ENCODE measurements at places on chromosomes 12 and 14.

DNA sequence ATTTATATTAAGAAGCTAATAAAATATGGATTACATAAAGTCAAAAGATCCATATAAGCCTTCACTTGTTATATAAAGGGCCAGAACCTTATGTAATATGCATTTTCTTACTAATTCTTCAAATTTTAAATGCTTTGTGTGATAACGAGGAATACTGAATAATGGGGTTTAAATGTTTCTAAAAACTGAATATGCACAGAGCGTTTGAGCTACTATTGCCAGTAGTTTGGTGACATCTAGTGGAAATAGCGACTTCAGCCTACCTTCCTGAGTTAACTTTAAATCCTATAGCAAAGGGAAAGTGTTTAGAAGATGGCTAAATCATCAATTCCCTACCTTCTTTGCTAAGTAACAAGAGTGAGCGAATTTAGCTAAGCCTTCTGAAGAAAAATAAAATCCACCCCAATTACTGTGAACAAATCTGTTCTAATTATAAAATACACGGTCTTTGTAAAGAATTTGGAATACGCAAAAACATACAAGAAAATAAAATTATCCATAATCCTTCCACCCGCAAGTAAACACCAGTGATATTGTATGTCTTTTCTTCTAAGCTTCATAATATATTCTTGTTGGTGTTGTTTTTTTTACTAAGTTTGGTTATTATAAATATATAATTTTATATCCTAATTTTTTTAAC lies 115.5 kb upstream of the G2E3 start:
- no peak for DNase-seq

- DNase-seq, result no peak
Measured at GRCh38 chr12:40435251-40435650, 210.5 kb downstream of the LRRK2 start.

GRCh38 chr14:61468063-61468825 lies 146.9 kb downstream of the PRKCH start:
- no peak for DNase-seq

- DNase-seq, result no peak
Measured at GRCh38 chr14:104344818-104345620, 206.6 kb downstream of the KIF26A start.

DNA sequence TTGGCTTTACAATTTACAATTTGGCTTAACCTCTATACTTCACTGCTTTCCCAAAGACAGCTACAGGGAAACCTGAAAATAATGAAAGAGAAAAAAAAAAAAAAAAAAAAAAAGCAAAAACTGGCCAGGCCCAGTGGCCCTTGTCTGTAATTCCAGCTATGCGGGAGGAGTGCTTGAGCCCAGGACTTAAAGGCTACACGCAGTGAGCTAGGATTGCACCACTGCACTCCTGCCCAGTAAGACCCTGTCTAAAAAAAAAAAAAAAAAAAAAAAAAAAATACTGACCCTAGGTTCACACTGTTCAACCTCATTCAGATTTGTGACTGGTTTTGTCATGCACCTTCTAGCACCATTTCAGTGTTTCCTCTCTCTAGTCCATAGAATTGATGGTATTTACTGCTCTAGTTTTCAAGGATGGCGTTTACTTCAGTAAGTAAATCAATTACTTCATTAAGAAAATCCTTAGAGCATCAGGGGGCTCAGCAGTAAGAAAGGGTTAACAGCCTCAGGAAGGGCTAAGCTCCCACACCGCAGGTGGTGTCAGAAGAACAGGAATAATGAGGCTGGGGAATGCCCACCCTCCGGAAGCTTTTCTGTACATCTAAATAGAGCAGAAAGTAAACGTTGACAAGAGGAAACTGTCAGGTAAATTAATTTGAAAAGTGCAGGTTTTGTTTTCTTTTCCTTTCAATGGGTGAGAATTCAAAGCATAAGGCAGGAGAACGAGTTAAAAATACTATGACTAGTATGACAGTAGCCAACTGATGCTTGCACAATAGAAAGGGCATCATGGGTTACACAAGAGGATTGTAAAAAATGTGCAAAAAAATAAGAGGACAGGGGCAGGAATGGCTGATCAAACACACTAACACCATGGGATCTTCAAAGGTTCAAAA lies 115.0 kb upstream of the MDM1 start:
- DNase-seq, result no peak

DNA sequence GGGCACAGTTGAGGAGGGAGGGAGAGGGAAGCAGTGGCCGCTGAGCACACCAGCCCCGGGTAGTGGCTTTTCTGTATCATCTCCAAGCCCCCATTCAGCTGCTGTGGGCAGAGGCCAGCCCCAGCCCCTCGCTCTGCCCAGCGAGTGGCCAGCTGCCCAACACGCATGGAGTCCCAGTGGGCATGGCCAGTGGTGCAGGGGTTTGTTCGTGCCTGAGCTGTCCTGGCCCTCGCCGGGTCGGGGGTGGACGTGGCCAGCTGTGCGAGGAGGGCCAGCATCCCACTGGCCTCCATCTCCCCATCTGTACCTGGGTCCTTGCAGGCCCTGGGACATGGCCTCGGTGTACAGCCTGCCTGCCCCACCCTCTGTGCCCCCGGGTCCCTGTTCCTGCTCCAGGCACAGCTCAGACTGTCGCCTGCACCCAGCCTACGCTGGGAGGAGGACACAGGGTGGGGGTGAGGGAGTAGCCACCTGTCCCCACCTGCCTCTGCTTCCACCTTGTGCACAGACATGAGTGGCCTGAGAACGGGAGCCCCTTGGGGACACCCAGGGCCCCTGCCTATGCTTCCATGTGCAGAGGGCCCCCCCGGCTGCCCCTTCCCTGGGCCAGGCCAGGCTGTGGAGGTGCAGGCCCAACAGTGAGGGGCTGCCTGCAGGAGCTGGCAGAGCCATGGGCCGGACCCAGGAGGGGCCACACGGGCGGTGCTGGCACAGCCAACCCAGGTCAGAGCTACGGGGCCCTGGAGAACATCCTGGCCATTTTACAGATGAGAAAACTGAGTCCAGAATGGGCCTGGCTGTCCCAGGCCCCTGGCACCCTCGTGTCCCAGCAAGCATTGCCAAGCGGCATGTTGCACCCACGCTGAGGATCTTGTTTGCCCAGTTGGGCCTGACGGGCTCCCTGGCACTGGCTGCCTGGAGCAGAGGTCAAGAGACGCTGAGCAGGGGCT lies 4.3 kb downstream of the INF2 start:
- DNase-seq, result no peak

DNA sequence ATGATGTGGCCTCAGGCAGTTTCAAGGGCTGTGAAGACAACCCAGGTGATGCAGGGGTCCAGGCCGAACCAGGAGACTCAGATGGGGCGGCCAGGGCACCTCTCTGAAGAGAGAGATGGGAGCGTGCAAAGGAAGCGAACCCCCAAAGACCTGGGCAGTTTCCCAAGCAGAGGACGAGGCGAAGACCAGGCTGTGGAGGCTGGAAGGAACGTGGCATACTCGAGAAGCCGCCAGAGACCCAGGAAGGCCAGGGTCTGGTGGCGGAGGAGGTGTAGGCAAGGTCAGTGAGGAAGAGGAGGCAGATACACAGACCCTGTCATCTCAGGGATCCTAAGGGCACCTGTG lies 24.7 kb downstream of the LTBP2 start:
- DNase-seq, result no peak

GRCh38 chr12:131378861-131379665 lies 331.8 kb upstream of the SFSWAP start:
- no peak for DNase-seq

DNA sequence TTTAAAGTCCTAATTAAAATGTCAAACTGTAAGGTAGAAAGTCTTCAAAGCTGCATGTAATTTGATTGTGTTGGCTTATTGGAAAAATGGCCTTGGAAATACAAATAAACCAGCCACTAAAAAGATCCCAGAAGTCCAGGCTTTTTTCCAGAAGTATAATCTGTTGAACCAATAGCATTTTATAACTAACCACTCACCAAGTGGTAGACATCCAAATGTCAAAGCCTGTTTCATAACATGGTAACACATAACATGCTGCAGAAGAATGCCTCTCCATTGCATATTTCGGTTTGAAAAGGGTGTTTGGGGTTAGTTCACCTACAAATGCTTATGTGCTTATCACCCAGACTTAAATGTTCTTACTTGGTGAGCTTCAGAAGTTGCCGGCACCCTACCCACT lies 183.7 kb upstream of the DIO2 start:
- no peak for DNase-seq

DNA sequence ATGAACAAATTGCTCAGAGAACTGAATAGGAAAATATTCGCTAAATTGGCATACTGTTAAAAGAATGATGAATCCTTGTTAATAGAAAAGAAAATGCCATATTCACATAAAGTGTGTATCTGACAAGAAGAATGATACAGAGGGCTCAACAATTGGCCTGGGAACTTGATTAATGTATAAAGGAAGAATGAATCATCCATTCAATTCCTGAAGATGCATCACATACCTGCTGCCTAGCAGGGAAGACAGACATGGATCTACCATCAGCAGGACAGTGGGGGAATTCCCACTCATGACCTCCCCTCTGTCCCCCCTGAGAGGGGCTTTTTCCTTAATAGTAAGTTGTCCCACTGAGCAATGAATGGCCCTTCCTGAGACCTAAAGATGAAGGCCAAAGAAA lies 13.5 kb downstream of the PTPN21 start:
- DNase-seq, result no peak

GRCh38 chr14:102893452-102893851 lies 29.0 kb upstream of the AMN start:
- no peak for DNase-seq

DNA sequence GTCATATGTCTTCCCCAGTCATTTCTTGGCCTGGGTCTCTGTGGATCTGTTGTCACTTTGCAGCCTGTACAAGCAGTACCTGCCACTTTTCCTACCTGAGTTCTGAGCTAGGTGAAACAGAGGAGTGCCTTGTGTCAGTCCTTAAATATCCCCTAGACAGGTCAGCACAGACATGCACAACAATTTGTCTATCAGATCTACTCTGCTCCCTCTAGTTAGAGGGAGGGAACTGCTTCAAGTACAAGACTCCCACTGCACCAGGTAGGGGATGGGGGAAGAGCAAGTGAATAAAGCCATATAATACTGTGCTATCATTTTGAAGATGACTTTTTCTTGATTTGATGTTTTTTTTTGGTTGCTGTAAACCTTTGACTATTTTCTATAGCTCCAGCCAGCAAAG lies 39.4 kb downstream of the MIPOL1 start:
- no peak for DNase-seq

DNA sequence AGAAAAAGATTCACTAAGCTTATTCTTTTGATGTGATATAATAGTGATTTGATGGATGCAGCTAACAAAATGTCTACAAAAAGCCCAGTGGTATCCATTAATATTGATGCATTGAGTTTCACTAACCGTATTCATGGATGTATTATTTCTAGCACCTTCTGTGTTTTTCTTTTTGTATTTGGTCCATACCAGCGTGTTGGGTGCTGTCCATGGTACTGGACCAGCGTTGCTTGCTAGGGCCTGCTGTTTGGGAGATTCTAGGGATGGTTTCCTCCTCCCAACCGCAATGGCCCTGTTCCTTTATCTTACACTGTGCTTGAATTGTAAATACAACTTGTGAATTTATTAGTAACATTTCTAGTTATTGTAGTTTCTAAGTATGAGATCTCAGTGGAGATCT lies 31.7 kb downstream of the ANO4 start:
- no peak for DNase-seq

DNA sequence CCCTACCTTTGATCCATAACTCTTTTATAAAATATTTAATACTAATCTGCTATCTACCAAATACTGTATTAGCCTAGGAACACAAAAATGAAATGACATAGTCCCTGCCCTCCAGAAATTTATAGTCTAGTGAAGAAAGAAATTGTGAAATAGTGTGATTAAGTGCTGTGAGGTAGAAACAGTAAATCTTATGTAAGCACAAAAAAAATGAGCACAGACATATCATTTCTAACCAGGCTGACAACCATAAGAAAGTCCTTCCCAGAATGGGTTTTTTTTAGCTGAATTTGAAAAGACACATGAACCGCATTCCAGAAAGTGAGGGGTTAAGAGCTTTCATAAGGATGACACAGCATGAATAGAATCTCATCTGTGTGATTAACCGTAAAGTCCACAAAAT lies 145.9 kb downstream of the SOX5 start:
- no peak for DNase-seq

DNA sequence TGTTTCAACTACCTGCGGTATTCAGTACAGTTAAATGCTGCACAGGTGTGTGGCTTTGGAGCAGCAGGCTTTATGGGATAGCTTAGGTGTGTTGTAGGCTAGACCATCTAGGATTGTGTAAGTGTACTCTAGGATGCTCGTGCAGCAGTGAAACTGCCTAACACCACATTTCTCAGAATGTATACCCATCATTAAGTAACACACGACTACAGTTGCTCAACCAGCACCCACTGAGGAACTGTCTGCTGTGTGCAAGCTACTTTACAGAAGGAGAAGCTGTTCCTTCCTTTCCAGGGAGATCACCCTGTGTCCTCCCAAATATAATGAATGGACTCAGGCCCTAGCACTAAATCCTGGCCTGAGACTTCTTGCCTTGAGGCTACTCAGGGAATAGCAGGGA lies 94.8 kb downstream of the SLC24A4 start:
- no peak for DNase-seq

DNA sequence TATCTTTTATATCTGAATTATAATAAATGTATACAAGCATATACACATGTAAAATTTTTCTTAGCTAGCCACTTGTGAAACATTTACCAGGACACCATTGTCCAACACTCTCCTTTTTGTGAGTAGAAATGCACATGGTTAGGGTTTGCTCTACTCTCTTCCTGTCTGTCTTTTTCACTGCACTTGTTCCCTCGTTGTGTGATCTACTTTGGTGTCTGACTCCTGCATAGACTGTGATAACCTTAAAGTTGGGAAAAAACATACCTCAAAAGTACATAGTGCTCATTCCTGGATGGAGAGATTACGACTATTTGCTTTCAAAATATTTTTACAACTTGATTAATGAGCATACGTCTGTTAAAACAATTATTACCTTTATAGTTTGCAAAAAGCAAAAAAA lies 294.1 kb upstream of the FLRT2 start:
- no peak for DNase-seq

GRCh38 chr12:52977170-52977569 lies 28.3 kb downstream of the KRT18 start:
- DNase-seq, result no peak

GRCh38 chr12:31813305-31813704 lies 84.5 kb upstream of the AMN1 start:
- DNase-seq, result no peak

- DNase-seq, result no peak
Measured at GRCh38 chr14:100651999-100652508, 64.8 kb upstream of the BEGAIN start.

DNA sequence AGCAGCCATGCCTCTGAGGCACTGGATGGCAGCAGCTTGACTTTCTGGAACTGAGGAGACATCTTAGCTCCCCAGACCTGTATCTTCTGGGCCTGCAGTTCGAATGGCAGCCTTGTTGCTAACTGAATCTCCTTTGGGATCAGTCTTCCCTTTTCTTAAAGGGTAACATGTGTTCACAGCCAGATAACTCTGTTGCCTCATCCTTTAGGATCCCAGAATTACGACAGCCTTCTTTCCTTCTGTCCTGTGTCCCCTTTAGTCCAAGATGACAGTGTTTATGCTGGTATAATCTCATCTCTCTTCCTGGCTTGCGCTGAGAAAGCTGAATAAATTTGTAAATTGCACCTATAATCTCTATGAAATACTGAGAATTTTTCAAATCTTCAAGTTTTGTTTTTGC lies 9.1 kb upstream of the ERC1 start:
- no peak for DNase-seq

Measured in activated naive CD4-positive, alpha-beta T cell treated with Interleukin-2 at 50 U/mL for 16 hours (primary cell).